ENCODE measurements at places on chromosomes 5 and 9.
A peak's percentile ranks its signal among the peaks of the same experiment; 100 is the strongest.

DNA sequence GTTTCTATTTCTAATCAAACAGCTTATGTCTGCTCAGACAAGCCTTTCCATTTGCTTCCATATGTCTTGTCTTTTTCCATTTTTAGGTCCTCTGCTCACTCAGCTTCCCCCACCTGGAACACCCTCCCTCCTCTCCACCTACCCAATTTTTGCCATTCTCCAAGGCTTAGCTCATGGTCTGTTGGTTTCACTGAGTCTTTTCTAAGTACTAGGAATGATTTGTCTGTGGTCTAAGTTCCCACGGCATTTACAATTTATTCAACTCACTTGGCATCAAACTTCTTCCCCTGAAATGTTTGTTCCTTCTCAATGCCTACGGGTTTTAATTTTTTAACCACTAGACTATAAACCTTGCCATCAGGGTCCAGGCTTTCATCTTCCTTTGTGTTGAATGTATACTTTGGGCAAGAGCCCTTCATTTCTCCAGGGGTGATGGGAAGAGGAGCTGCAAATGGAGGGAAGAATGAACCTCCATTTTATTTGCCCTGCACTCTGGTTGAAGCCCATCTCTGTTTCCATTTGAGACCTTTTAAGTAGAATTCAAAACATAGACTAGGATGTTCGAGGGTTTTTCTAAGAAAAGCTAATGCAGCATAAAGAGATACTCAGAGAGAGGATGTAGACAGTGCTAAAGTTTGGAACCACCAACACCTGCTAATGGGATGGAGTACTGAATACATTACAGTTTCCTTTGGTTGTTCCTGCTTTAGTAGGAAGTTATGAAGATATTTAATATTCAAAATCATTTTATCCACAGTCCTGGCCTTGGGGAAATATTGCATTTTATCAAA is 104.0 kb downstream of the PTTG1 start:
- no peak for DNase-seq

- no peak for DNase-seq
Observed at GRCh38 chr9:95189251-95190098, 128.0 kb downstream of the FANCC start.

DNA sequence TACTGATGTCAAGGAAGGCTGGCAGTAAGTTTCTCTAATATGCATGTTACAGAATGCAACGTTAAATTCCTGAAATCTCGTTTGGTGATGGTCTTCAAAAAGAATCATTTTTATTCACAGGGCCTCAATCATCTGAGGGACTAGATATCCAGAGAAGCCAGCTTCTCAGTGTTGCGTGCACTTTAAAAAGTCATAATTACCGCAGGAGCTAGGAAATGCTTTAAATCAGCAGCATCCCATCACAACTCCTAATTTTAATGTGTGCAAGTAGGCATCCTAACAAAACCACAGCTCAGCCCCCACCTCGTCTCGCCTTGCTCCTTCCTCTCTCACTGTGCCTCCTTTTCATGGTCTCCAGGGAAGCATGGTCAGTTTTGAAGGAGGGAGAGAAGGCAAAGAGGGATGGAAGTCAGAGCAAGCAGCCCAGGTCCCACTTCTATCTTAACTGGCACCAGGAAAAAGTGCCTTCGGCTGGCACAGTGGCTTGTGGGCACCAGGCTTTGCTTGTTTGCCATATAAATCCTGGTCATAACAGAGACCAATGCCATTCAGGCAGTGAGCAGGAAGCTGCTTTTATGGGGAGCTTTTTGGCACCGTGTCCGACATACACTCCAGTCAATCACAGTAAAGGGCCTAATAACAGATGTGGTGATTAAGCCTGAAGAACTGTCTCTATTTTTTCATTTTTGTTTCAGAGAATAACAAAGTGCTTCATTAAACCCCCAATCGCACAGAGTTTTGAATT is 21.4 kb downstream of the MEGF10 start:
- DNase-seq, result no peak

DNA sequence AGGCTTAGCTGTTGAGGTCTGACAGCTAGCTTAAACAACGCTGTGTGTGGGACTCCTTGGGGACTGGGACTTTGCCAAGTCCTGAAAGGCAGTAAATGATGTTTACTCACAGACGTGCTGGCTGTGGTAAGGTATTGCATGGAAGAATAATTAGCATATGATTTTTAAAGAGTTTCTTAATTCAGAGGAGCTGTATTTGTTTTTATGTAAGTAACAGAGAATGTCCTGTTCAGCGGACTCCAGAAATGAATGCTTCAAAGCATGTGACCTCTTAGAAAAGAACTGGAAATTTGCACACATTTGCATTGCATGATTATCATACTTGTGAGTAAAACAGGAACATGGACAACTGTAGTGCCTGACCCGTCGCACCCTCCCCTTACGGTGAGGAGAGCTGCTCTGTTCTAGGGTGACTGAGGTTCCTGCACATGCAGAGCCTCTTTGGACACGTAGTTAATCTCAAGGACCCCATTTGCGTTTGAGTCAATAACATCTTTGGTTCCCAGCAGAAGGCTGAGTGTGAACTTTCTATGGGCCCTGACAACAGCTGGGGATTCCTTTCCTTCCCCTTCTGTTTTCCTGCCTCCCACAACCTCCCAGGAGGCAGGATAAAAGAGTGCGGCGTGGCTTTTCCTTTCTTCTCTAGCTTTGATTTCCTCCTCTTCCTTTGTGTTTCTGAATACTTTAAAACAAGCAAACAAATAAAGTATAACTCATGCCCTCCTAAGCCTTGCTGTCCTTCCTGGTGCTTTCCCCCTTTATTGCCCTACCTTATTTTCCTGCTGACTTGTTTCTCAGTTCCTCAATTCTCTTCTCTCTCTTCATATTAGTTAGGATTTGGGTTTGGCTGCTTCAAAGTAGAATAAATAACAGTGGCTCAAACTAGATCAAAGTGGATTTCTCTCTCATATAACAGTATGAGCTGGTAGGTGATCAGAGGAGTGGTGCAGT is 157.2 kb upstream of the CD180 start:
- DNase-seq, result no peak

- DNase-seq, result no peak
Observed at GRCh38 chr5:124973661-124974060, 227.2 kb upstream of the ZNF608 start.

GRCh38 chr5:55919625-55920024 is 68.5 kb downstream of the IL31RA start:
- DNase-seq, result no peak

GRCh38 chr9:133135146-133135745 is 14.2 kb upstream of the RALGDS start:
- peak; percentile 61 for DNase-seq

DNA sequence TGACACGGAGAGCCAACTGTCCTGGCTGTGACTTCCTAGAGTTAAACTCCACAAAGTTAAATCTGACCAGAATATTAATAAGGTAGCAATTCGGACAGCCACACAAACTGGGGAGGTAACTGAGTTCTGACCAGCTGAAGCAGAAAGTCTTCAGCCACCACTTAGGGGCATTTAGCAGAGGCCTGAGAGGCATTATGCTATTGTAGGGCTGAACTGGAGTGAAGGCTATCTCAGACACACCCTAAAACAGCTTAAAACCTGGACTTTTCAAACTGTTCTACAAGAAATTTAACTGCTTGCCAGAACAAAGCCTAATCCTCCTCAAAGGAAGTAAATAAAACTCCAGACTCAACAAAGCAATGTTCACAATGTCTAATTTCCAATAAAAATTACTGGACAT is 32.4 kb downstream of the RANBP6 start:
- DNase-seq, result no peak

- no peak for DNase-seq
Observed at GRCh38 chr9:136733611-136734010, 9.1 kb downstream of the LCN10 start.

GRCh38 chr5:140182803-140183367 is 7.9 kb downstream of the CYSTM1 start:
- DNase-seq, result no peak

DNA sequence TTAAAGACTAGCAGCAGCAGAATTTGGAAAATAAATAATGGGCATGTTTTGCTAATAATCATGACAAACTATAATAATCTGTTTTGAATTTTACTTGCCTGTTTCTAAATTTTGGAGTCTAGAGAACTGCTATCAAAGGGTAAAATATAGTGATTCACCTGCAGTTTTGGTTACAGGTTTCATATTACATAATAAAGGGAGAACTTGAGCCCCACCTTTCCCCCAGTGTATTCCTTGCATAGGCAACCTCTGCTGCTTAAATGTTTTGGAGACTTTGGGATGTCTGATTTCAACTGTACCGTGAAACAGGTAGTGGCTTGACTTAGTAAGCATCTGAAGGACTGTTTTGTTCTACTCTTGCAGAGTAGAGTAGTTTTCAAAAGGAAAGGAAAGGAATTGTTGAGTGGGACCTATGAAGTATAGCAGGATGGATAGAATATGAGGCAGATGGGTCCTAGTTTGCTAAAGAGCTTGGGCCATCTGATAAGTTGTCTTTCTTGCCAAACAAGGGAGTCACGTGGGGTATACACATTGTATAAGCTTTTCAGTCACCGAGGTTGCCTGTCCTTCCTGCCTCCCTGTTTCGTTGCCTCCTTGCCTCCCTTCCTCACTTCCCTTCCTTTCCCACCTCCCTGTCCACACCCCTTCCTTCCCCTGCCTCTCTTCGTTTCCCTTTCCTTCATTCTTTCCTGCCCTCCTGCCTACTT is 19.1 kb downstream of the CREBRF start:
- no peak for DNase-seq

- no peak for DNase-seq
Observed at GRCh38 chr5:174222891-174223290, 177.4 kb downstream of the NSG2 start.

- no peak for DNase-seq
Observed at GRCh38 chr9:91589101-91589553, 165.5 kb upstream of the NFIL3 start.

DNA sequence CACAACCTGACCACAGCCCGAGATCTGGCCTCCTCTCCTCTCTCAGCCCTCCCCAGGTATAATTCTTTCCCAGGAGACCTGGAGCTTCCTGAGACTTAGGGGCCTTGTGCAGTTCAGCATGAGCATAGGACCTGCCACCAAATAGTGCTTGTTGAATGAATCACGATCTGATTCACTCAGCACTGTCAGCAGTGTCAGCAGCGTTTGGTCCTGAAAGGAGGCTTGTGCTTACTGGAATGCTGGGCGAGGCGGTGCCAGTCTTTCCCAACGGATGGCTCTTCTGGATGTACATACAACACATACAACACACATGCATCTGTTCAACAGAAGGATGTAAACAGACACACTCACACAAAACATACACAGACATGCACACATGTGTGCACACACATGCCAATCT is 173.3 kb downstream of the COL23A1 start:
- DNase-seq, result no peak

- no peak for DNase-seq
Observed at GRCh38 chr5:171891595-171891994, 106.0 kb downstream of the SMIM23 start.

DNA sequence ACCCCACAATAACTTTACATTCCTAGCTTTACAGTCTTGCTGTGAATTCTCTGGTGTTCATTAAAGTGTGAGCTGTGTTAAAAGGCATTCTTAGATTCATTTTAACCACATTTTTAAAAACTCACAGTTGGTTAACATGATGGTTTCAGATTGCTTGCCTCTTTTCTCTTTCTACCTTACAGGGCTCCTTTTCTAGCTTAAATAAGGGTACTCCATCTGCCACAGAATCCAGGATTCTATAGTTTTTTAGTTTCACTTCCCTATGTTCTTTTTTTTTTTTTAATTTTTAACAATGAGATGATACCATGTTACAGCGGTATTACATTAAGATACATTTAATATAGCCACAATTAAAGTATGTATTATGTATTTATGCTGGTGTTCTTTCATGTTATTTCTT is 3.9 kb upstream of the FBXO4 start:
- DNase-seq, result no peak

DNA sequence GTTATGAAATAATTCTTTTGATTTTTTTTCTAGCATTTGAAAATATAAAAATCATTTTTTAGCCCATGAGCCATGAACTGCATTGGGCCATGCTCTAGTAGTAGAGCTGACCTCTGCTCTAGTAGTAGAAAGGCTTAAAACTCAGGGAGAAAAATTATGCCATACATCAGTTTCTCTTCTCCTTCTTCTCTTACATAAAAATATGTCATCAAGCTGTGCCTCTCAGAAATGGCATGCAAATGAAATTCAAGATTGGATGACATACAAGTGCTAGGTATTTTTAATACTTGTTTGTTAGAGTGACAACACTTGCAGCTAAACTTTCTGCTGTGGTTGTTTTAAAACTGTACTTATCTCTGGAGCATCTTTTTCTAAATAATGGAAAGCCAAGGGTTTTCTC is 42.1 kb upstream of the TMOD1 start:
- no peak for DNase-seq

DNA sequence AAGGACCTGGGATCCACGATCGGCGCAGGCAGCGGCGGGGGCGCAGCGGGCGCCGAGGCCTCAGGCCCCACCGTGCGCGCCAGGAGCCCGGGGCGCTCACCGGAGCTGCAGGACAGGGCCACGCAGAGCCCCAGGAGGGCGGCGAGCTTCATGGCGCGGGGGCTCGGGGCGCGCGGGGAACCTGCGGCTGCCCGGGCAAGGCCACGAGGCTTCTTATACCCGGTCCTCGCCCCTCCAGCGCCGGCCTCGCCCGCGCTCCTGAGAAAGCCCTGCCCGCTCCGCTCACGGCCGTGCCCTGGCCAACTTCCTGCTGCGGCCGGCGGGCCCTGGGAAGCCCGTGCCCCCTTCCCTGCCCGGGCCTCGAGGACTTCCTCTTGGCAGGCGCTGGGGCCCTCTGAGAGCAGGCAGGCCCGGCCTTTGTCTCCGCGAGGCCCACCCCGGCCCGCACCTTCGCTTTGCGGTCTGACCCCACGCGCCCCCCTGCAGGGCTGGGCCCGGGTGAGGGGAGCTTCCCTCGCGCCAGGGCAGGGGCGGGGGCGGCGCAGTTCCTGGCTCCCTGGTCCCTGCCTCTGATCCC is at the start of gene SCGB3A1:
SCGB3A1 (minus strand) TSS at position 189 of the 577 bp plus-strand sequence; CDS start at position 152, 37 bp downstream.
- no peak for DNase-seq

GRCh38 chr9:121778252-121779225 is 127.1 kb downstream of the DAB2IP start:
- DNase-seq, result no peak

Data from CD4-positive, alpha-beta T cell treated with Interleukin-10 for 1 hour (primary cell).